Choroid plexus epithelial cell (primary cell): ENCODE measurements at places on chromosomes 2 and 18.
A peak's percentile ranks its signal among the peaks of the same experiment; 100 is the strongest.

- peak; percentile 48 for DNase-seq
Observed at GRCh38 chr2:182015334-182016109, 29.9 kb downstream of the PPP1R1C start.

GRCh38 chr2:29039718-29040480 lies 34.4 kb downstream of the PCARE start:
- peak; percentile 39 for DNase-seq

DNA sequence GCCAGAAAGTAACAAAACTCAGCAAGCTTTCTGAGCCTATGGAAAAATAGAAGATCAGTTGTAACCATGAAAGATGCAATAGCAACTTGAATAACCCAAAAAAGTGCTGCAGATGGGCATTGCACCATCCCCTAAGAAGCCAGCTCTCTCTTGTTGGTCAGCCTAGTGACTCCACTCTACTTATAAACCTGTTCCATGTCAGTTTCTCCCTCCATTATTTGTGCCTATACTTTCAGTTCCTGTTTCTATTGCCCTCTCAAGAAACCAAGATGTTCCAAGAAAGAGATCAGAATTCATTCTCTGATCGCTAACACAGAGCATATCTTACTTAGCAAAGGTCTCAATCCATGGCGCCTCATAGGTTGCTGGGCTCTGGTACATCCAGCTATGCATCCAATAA lies 170.3 kb upstream of the MAP2 start:
- DNase-seq: no peak

DNA sequence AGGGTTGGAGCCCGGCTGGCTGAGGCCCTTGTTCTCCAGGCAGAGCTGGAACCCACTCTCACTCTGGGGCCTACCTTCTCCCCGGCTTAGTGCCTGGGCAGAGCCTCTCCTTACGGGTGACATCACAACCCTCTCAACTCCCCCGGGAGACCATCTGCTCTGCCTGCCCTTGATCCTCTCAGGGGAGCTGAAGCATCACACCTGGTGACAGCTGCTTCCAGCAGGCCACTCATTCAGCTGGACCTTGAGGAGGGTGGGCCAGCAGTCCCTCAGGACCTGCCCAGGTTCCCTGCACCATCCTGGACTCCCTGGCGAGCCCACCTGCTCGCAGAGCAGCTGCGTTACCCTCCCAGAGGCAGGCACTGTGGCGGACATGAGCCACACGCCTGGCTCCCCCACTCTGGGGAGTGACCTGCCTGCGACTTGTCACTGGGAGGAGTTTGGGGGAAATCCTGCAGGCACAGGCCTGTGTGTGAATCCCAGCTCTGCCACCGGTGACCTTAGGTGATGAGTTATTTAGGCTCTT lies 13.1 kb downstream of the HS6ST1 start:
- DNase-seq: no peak

GRCh38 chr2:236687296-236687965 lies 117.8 kb downstream of the ACKR3 start:
- no peak for DNase-seq

- DNase-seq: no peak
Observed at GRCh38 chr2:97983134-97983533, 12.6 kb downstream of the TMEM131 start.

GRCh38 chr2:10168221-10168620 lies 45.7 kb downstream of the RRM2 start:
- no peak for DNase-seq

GRCh38 chr2:231696004-231696367 lies 12.3 kb upstream of the PTMA start:
- peak; percentile 33 for DNase-seq

GRCh38 chr2:147430408-147430807 lies 414.4 kb upstream of the ACVR2A start:
- DNase-seq: no peak

GRCh38 chr2:78980871-78981270 lies 44.6 kb upstream of the REG3G start:
- no peak for DNase-seq

DNA sequence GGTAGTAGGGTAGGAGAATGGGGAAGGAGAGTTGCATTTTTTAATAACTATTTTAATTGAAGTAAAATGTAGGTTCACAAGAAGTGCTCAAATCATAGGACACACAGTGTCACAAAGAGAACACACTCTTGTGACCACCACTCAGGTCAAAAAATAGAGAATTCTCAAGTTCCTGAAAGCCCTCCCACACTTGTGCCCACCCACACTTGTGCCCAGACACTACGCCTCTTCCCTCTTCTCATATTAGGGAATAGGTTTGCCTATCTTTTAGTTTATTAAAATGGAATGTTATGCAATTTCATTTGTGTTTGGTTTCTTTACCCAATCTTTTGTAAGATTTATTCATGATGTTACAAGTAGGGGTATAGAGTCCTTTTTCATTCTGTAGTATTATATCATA lies 67.2 kb downstream of the UGGT1 start:
- DNase-seq: no peak

DNA sequence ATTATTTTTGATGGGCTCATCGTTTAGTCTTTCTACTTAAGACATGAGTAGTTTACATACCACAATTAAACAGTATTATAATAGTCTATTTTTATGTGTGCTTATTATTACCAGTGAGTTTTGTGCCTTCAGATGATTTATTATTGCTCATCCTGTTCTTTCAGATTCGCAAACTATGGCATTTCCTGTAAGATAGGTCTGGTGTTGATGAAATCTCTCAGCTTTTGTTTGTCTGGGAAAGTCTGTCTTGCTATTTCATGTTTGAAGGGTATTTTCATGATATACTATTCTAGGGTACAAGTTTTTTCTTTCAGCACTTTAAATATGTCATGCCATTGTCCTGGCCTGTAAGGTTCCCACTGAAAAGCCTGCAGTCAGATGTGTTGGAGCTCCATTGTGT lies 101.3 kb downstream of the DNAH7 start:
- peak; percentile 57 for DNase-seq

DNA sequence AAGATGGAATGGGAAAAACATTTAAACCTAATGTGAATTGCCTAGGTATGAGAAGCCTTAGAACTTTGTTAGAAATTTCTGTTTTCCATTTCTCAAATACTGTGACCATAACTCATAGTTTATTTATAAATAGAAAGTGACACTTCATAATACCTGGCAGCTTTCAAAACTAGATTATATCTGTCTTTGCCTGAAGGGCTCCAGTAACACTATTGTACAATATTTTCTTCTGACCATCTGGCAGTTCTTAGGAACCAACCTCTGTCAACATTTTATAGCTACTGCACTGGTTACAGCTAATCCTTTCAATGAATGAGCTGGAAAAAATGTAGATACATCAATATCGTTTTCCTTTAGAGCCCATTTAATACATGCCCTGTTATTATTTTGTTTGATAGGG lies 237.4 kb downstream of the CAMKMT start:
- DNase-seq: no peak

DNA sequence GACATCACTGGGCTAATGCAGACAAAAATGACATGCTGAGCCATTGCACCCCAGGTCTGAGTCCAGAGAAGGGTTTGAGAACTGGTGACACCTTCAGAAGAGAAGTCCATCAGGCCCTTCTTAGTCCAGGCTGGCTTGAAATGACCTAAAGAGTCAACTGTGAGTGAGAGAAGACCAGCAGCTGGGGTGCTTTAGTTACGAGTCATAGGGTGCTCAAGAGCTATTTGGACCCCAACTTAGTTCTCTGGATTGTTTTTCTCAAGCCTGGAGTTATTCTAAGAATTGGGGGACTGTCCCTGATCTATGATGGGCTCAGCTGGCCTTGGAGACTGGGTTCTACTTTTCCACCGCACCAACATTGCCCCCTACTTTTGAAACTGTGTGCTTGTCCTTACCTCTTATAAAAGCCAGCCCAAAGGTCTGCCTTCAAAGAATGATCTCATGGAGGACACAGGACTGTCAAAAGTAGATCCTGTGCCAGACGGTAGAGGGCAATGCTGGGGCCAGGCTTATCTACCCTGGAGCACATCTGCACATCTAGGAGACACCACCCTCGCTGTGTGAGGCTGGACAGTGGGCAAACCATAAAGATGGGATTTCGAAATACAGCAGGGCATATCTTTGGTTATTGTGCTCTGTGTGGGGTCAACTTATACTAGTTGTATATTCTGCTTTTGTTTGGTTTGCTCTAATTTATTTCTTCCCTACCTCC lies 333.0 kb upstream of the SLC14A2 start:
- no peak for DNase-seq

GRCh38 chr2:40719414-40719813 lies 267.5 kb upstream of the SLC8A1 start:
- no peak for DNase-seq

DNA sequence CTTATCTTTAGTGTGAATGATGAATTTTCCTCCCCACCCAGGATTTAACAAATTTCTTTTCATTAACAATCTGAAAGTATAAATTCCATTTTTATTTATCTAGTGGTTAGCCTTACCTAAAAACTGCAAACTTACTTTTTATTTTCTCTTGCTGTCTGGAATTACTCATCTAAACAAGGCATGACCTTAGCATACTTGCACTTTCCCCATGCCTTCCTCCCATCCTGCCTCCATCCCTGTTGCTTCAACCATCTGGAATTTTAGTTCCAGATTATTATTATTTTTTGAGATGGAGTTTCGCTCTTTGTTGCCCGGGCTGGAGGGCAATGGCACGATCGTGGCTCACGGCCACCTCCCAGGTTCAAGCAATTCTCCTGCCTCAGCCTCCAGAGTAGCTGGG lies 35.6 kb downstream of the GDF7 start:
- DNase-seq: peak; percentile 71

DNA sequence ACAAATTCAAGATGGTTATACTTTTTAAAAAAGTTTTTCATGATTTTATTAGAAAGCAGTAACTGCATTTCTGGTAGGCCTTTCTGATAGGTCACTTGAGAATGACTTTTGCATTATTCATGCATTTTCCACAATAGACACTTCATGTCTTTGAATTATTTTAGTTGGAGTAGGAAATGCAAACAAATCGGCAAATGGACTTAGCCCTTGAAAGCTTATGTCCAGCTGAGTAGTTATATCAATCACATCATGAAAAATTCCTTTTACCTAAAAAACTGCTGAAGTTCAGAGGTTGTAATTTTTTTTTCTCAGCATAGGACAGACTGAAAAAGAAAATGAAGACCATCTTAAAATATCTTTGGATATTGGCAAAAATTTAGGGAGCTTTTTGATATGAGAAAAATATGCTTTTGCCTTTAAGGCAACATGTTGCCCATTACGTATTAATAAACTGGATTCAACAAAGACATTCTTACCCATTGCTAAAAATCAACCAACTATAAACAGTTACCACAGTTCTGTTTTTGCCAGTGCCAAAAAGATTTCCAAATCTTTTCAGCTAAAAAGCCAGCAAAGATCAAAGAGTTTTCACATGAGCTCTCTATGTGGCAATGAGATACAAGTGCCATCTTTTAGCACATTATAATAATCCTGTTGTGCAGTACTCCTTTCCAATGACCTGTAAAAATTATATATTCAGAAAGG lies 45.5 kb upstream of the FRZB start:
- no peak for DNase-seq

GRCh38 chr2:45209302-45209701 lies 200.1 kb upstream of the SIX2 start:
- DNase-seq: no peak

GRCh38 chr18:67477522-67477921 lies 39.0 kb downstream of the DSEL start:
- no peak for DNase-seq

DNA sequence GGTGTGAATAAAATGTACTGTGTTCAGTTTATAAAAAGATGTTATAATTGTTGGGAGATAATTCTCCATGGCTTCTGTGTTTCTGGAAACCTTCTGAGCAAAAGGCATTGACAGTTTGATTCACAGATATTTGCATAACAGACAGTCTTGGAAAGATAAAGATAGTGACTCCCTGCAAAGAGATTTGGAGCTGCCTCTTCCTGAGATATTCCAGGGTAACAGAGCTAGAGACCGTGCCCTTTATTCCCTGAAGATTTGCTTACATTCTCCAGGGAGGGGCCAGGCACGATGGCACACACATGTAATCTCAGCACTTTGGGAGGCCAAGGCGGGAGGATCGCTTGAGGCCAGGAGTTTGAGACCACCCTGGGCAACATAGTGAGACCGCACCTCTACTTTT lies 12.2 kb upstream of the ANXA4 start:
- no peak for DNase-seq

- peak; percentile 97 for DNase-seq
Observed at GRCh38 chr2:237456200-237456843, 30.7 kb upstream of the MLPH start.

- DNase-seq: peak; percentile 30
Observed at GRCh38 chr2:235716875-235717496, 223.1 kb downstream of the AGAP1 start.

DNA sequence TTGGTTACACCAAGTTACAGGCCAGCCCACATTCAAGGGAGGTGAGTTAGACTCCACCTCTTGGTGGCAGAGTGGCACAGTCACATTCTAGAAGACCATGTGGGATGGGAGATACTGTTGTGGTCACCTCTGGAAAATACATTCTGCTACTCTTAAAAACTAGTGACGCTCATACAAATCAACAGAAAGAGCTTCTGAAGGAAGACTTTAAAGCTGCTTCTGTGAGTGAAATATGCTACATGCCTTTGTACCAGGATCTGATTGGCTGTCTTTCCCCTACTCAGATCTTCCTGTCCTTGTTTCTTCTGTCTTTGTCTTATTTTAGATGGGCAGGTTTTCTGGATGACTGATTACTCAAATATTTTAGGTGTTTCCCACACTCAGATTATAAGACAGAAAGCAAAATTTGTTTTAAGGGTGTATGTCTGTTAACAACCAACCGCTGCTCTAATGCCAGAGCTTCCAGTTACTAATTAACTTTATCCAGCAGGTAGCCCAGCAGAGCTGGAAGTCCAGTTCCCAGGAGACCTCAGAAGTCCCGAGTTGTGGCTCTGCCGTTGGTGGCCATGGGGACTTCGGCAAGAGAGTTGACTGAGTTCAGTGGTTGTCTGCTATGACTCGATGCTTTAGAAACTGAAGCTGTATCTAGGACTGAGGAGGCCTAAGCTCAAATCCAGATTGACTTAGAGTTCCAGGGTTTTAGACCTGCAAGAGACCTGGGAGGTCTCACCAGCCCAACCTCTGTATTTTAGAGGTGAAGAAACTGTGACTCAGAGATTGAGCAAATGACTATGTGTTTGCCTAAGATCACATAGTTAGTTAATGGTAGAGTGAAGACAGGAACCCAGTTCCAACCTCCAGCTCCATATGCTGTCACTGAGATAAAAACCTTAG lies 7.4 kb downstream of the IL1R2 start:
- peak; percentile 57 for DNase-seq

DNA sequence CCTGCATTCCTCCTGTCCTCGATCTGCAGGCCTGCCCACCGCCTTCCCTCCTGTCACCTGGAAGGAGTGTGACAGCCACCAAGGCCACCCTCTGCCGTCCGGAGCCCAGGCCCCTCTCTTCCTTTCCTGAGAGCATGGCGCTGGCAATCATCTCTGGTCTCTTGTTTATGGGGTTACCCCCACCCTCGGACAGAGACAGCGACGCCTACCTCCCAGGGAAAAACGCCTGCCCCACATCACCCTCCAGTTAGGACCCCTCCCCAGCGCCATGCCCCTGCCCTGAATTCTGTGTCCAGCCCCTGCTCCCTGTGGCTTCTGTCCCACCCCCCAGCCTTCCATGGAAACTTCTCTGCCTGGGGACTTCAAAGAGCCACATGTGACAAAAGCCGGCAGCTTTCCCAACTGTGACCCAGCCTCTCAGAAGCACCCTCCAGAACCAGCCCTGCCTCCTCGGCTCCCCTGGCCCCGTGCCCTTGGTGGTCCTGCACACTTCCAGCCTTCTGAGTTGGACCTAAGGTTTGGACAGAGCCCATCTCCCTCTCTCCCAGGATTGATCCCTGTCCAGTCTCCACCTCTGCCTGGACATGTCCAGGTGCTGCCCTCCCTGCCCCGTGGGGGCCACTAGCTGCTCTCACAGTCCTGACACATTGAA lies 145.0 kb upstream of the HDAC4 start:
- DNase-seq: no peak
